ENCODE measurements at places on chromosomes 4 and X.

DNA sequence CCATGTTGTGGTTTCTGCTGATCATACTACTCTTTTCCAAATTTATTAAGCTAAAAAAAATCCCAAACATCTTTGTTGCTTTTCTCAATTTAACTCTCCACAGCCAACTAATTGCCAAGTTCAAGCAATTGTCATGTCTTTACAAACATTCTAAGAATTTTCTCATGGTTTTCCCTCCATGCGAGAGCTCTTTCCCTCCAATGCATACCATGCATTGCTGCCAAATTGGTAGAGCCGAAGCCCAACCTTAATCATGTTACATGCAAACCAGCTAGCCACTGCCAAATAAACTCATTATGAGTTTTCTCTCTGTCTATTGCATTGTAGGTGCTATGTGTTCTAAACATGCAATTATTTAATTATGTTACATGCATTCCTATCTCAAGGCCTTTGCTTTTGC, 123.9 kb downstream of the GC start:
- no peak for DNase-seq

GRCh38 chr4:77990904-77991358, 66.2 kb upstream of the FRAS1 start:
- DNase-seq: no peak

DNA sequence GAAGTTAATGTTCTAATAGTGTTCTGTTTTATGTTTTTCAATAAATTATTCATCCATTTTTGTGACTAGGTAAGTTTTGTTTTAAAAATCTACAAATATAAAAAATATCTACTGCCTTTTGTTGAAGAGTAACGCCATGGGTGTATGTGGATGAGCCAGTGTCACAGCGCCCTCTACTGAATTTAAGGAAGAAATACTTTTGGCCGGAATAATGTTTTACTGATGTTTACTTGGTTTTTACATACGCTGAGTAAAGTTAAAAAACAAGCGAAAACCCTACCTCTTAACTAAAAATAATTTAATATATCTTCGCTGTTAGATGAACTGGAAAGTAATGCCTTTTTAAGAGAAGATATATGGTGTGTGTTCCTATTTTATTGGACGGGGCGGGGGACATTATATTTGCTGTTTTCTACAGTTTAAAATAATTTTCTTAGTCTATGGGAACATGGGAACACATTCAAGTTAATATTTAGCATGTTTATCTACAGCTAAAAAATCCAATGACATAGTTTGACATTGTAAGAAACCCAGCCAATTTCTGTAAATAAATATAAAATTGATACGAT, 86.1 kb downstream of the CPE start:
- no peak for DNase-seq

DNA sequence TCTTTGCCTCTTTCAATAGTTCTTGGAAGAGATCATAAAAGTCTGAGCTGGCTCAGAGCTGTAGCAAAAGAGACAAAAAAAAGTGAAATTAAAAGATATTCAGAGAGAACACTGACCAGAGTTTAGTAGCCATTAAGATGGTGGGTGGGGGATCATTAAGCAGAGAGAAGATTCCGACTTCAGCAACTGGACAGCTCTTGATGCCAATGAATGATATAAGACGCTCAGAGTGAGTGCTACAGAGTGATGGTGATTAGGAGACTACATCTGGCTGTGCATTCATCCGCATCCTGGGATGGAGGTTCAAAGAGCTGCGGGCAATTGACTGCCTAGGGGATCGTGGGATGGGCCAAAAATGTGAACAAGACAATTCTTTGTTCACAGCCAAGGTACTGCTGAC, 178.5 kb downstream of the PACRGL start:
- DNase-seq: no peak

- DNase-seq: no peak
Measured at GRCh38 chr4:36224972-36225903, 19.1 kb downstream of the ARAP2 start.

DNA sequence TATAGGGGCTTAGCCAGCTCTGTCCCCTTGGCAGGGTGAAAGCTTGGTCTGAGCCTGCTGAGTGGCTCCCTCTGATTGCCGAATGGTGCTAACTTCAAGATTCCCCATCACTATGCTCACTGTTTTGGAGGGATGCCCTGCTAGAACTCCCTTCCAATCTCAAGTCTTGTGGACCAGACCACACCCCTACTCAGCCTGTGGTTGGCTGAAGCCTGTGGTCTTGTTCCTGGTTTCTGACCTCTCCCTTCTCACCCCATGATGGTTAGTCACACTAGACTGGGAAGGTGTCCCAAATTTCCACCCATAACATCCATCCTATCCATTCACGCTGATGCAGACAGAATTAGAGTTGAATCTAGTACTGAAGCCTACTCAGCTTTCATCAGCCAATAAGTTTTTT, 184.7 kb upstream of the NDP start:
- DNase-seq: no peak

GRCh38 chr4:169139021-169139420, 129.0 kb upstream of the CBR4 start:
- DNase-seq: no peak

DNA sequence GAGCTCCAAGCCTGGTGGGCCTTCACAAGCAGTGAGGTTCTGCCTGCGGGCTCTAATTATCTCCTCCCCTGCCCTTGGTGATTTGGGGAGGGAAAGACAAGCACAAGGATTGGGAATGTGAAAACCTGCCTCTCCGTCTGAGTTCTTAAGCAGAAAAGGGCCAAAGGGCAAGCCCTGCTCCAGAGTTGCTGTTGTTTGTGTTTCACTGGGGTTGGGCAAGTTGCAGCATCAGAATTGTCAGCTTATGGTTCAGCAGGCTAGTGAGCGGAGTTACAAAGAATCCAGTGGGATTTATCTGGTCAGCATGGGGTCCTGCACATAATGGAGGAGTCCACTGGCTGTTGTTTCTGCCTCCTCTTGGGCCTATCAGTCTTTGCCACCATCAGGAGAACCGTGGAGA, 60.5 kb downstream of the NHS start:
- no peak for DNase-seq

GRCh38 chr4:13694256-13694655, 66.7 kb upstream of the BOD1L1 start:
- DNase-seq: no peak

GRCh38 chrX:31323658-31324057, 251.8 kb upstream of the FTHL17 start:
- DNase-seq: no peak

- peak; percentile 7 for DNase-seq
Measured at GRCh38 chrX:7996414-7996813, 69.2 kb upstream of the PNPLA4 start.

- no peak for DNase-seq
Measured at GRCh38 chr4:75881476-75881875, 20.8 kb downstream of the PPEF2 start.

DNA sequence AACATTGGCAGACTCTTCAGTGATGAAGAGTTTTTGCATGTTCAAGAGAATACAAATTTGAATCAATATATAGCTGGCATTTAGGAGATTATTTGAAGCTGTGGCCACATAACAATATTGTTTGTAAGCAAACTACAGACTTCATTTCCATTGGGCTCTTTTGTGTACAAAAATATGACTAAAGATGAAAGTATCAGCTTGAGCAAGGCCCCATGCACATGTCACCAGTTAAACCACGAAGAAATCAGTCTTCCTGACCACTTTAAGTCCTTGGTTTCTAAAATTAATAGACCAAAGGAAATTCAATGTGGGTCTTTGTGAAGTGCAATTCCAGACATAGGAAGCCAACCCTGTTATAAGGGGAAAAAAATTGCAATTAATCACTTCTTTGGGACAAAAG, 1664.6 kb upstream of the ADGRL3 start:
- DNase-seq: no peak
